ENCODE measurements at places on chromosomes 3 and 15.

GRCh38 chr3:70980646-70981170 is 602.8 kb downstream of the FOXP1 start:
- peak; percentile 55 for DNase-seq

- no peak for DNase-seq
Measured at GRCh38 chr3:15875016-15875689, 77.4 kb upstream of the ANKRD28 start.

GRCh38 chr3:12405432-12406272 is 78.6 kb upstream of the TSEN2 start:
- no peak for DNase-seq

GRCh38 chr3:126021702-126022101 is 52.7 kb downstream of the ROPN1B start:
- DNase-seq: no peak

DNA sequence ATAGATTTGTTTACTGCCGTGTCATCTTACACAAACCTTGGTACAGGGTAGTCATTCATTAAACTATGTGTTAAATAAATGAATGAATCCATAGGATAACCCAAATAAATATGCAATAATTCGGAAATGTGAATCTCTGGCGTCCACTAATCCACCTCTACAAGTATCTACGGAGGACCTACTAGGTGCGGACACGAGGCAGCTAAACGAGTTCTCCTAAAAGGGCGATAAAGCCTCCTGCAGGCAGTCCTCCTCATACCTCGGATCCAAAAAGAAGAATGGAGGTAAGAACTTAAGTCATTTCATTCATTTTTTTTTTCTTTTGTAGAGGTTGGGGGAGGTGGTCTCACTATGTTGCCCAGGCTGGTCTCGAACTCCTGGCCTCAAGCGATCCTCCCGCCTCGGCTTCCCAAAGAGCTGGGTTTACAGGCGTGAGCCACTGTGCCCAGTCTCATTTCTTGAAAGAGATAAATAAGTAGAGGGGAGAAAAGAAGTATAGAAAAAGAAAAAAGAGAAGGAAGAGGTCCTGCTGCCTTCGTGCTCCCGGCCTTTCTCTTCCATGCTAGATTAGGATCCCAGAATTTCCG is 706 bp upstream of the RPL35A start:
- no peak for DNase-seq

GRCh38 chr15:80679167-80679803 is 15.8 kb upstream of the ABHD17C start:
- no peak for DNase-seq

- no peak for DNase-seq
Measured at GRCh38 chr3:168285506-168285905, 189.8 kb upstream of the GOLIM4 start.

- DNase-seq: no peak
Measured at GRCh38 chr3:155714295-155714718, 30.6 kb downstream of the PLCH1 start.

All from stimulated activated naive CD4-positive, alpha-beta T cell (primary cell).